T-helper 2 cell (primary cell): ENCODE measurements at places on chromosomes 1 and 21.
A peak's percentile ranks its signal among the peaks of the same experiment; 100 is the strongest.

- no peak for DNase-seq
These were observed 276.9 kb downstream of the KIF26B start for GRCh38 chr1:245431706-245432105.

GRCh38 chr1:56202186-56202585 lies 377.2 kb downstream of the PLPP3 start:
- no peak for DNase-seq

GRCh38 chr1:229344937-229345684 lies 2.3 kb upstream of the CCSAP start:
- DNase-seq, result no peak

- DNase-seq, result no peak
These were observed 16.6 kb downstream of the PSEN2 start for GRCh38 chr1:226887006-226887405.

- DNase-seq, result no peak
These were observed 127.3 kb downstream of the TBX19 start for GRCh38 chr1:168407832-168408538.

DNA sequence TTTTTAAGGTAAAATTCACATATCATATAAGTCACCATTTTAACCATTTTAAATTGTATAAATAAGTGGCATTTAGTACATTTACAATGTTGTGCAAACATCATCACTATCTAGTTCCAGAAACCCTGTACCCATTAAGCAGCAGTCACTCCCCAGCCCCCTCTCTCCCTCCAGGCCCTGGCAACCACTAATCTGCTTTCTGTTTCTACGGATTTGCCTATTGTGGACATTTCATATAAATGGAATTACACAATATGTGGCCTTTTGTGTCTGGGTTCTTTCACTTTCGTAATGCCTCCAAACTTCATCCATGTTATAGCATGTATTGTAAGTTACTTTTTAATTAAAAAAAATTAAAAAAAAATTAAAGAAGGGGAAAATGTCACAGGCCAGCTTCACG lies 58.0 kb upstream of the RAB3GAP2 start:
- DNase-seq, result no peak

DNA sequence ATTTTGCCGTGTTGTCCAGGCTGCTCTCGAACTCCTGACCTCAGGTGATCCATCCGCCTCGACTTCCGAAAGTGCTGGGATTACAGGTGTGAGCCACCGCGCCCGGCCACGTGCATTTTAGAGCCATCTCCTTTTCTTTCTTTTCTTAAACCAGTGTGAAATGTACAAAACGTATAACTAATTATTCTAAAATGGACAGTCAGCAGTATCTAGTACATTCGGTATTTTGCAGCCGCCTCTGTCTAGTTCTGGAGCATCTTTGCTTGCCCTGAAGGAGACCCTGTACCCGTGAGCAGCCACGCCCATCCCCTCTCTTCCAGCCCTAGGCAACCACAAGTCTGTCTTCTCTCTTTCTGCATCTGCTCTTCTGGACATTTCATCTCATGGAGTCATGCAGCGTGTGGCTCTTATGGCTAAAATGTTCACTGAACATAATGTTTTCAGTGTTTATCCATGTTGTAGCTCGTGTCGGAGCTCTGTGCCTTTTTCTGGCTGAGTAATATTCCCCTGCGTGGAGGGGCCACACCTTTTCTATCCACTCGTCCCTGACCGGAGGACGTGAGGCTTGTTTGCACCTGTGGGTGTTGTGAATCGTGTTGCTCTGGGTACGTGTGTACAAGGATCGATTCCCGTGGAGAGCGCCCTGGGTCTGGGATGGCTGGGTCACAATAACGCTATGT lies 187.5 kb upstream of the ARHGEF16 start:
- no peak for DNase-seq

DNA sequence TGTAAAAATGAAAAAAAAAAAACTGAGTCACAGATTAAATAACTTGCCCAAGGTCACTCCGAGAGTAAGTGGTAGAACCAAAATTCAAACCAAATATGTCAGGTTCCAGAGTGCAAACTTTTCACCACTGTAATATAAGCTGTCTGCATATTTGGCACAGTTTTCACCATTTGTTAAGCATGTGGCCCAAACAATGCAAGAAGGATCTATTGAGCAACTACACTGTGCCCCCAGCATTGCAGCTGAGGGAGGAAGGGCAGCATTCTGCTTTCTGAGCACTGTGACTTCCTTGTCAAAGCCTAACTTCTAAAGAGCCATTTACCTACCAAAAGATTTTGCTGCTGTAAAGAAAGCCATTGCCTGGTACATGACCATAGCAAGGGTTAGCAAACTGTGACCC lies 133.4 kb downstream of the SYT2 start:
- no peak for DNase-seq

GRCh38 chr1:9852410-9853248 lies 28.9 kb upstream of the CLSTN1 start:
- DNase-seq, result no peak

- DNase-seq, result no peak
These were observed 111.6 kb upstream of the ZC3H12A start for GRCh38 chr1:37362594-37363385.

DNA sequence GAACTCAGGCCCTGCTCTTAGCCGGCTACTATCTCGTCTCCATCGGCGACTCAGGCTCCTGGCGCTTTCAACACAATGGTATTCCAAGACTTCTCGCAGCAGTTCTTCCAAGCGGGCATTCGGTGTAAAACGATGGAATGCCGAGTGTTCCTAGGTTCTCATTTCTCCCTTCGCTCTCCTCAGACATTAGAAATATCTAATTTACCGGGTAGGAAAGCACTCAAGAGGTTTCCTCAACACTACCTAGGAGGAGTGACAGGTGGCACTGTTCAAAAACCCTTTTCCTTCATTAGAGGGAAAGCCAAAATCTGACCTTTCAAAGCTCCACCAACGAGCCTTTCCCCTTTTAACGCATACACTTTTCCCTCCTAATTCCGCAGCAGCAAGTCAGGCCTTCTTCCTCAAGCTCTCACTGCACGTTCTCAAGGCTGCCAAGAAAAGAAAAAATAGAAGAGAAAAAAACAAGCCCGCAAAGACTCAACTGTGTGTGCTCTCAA lies 601 bp downstream of the UBE2G2 start:
- DNase-seq, result peak; percentile 16
